ENCODE measurements at places on chromosomes 13 and 19. TPM values are rescaled to one million over a fixed set of nuclear protein-coding genes. Genes with fewer than 3 reads are reported as not detected.

F7 gene
- total RNA-seq: not detected

CNN1 gene
- 7.5 TPM for total RNA-seq

SLC10A2 gene
- total RNA-seq: not detected

CCDC159 gene
- total RNA-seq: 9.6 TPM

LRG1 gene
- total RNA-seq: not detected

IER2 gene
- total RNA-seq: 6.5 TPM

ZBTB32 gene
- not detected for total RNA-seq

ZNF471 gene
- 4.7 TPM for total RNA-seq

LILRB2 gene
- not detected for total RNA-seq

MYH14 gene
- total RNA-seq: not detected

PDX1 gene
- not detected for total RNA-seq

OVOL3 gene
- not detected for total RNA-seq

ZNF724 gene
- total RNA-seq: 1.6 TPM

PGLYRP1 gene
- not detected for total RNA-seq

MICOS13 gene
- 47.9 TPM for total RNA-seq

ZNF610 gene
- 3.6 TPM for total RNA-seq

URAD gene
- not detected for total RNA-seq

FCGBP gene
- 0.14 TPM for total RNA-seq

PRTN3 gene
- not detected for total RNA-seq

MBD3L1 gene
- not detected for total RNA-seq

CLEC11A gene
- 33.6 TPM for total RNA-seq

SLC25A30 gene
- total RNA-seq: 12.8 TPM

ZNRF4 gene
- not detected for total RNA-seq

OR7C1 gene
- total RNA-seq: not detected

ZNF154 gene
- 3.6 TPM for total RNA-seq

KIR3DL2 gene
- not detected for total RNA-seq

PSG3 gene
- not detected for total RNA-seq

CYP2F1 gene
- total RNA-seq: not detected

NKG7 gene
- total RNA-seq: not detected

APOC1 gene
- 3.6 TPM for total RNA-seq

NCAN gene
- total RNA-seq: not detected

CEACAM4 gene
- not detected for total RNA-seq

NDUFA13 gene
- total RNA-seq: 429 TPM

FLT1 gene
- total RNA-seq: 10.1 TPM

VSTM1 gene
- not detected for total RNA-seq

PABPC3 gene
- total RNA-seq: 0.09 TPM

PSG6 gene
- total RNA-seq: not detected

Measured in smooth muscle cell of bladder (primary cell).